ENCODE measurements at places on chromosomes 4 and X. TPM values are rescaled to one million over a fixed set of nuclear protein-coding genes. Genes with fewer than 3 reads are reported as not detected.

DNA sequence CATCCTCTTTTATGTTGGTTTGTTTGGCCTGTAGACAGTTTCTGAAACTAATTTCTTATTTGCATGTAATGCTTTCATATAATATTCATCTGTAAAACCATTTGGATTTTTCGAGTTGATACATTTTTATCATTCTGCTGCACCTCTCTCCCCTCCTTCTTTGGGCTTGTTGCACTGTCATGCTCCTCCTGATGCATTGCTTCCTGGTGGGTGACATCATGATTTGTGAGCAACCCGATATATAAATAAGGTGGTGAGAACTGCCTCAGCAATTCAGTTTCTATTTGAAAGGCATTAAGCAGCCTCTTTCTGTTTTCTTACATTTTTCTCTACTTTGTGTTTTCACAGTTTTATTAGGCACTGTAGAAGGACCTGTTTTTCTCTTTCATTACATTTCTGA lies 515.7 kb downstream of the RPA4 start:
- DNase-seq: peak; percentile 59
- peaks cover 29% of the 10 kb centered on the region for H3K4me1 ChIP-seq
- H3K4me3 ChIP-seq: no peak overlapping the region
- no peaks in the 10 kb centered on the region for H3K27me3 ChIP-seq
- no peaks in the 10 kb centered on the region for H3K36me3 ChIP-seq
- peak overlapping the region; percentile 62 for H3K27ac ChIP-seq

The NDST3 gene
- total RNA-seq: not detected

The RAB9B gene
- total RNA-seq: not detected

- no peak overlapping the region for H3K4me3 ChIP-seq
- H3K36me3 ChIP-seq: no peaks in the 10 kb centered on the region
- no peaks in the 10 kb centered on the region for H3K4me1 ChIP-seq
- no peak overlapping the region for H3K27ac ChIP-seq
- no peak for DNase-seq
Observed at GRCh38 chr4:54695788-54696187, 38.0 kb downstream of the KIT start.

Data from PC-9 (cell line).